T-helper 22 cell (primary cell): ENCODE measurements at places on chromosomes 6 and 20.

GRCh38 chr6:131331151-131331550 is 195.9 kb downstream of the AKAP7 start:
- DNase-seq: no peak

DNA sequence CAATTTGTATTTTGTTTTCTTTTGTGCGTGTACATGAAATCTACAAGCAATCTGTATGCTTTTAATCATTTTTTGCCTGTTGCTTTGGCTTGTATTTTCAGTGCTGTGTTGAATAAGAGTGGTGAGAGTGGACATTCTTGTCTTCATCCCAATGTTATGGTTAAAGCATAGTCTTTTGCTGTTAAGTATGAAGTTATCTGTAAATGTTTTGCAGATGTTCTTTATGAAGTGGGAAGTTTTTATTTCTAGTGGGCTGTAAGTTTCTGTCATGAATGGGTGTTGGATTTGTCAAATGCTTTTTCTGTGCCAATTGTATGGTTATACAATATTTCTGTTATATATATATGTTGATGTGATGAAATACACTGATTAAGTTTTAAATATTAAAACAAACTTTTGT is 24.2 kb downstream of the ZKSCAN3 start:
- DNase-seq: no peak

DNA sequence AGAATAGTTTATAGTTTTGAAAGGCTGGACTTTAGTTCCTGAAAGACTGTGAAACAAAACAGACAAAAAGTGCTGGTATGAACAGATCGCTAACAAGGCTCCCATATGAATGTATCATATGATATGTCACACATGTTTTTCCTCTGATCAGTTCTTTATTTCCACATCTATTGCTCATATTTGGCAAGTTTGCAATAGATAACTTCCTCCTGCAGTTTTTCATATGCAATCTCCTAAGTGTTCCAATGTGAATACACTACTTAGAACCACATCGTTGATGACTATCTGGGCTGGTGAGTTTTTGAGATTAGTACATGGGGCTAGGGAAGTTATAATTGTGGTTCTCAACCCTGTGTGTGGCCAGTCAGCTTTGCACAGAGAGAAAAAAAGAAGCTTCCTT is 23.1 kb downstream of the CRYBG1 start:
- DNase-seq: no peak

DNA sequence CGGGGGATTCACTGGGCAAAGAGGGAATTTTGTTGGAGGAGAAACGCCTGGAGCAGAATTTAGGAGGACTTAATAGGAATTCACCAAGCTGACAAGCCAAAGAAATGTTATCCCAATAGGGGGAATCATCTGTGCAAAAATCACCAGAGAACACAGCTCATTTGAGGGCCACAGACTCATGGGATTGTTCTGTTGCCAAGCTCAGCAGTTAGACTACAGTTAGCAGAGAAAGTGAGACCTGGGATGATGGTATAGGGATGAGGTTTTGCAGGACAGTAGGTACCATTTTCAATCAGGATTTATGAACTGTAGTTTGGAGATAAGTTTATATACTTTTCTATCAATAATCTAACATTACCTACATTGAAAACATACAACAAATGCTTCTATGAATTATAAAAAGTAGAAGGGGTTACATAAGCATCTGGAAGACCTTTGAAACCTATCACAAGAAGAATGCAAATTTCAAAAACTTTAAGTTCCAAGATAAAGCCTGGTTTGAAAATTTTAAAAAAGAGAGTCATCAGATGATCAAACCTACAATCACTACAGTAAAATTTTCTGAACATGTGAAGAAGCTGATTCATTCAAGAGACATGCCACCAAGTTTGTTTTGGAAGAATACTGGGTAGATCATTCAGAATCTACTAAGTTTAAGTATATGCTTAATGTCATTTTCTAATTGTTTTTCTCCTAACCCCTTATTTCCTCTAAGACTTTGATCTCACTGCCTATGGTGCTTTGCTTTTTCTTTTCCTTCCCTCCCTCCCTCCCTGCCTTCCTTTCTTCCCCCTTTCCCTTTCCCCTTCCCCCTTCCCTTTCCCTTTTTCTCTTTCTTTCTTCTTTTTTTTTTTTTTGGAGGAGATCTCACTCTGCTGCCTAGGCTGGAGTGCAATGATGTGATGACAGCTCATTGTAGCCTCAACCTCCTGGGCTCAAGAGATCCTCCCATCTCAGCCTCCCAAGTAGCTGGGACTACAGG is 81.5 kb downstream of the KIF13A start:
- DNase-seq: no peak

DNA sequence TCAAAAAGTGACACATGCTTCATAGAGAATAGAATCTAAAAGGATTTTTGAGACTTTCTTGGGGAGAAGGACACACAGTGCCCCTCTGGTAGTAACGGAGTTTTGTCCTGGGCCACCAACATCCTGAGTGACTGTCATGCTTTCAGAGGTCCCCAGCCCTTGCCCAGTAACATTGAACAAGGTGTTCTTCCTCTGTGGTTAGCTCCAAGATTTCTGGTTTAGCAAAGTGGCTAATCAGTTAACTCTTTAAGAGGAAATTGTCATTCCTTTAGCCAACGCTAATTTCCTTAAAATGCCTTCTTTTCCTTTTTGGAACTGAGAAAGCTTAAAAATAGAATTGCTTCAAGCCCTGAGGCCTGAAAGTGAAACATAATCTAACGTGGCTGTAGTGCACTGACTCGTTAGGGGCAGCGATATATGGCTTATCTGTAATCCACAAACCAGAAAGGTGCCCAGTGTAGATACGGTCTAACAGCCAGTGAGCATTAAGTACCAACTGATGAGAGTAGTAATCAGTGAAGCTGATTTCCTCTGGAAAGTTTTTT is 7.8 kb downstream of the E2F3 start:
- DNase-seq: no peak

- DNase-seq: no peak
Measured at GRCh38 chr20:15900443-15900842, 672.8 kb downstream of the KIF16B start.

DNA sequence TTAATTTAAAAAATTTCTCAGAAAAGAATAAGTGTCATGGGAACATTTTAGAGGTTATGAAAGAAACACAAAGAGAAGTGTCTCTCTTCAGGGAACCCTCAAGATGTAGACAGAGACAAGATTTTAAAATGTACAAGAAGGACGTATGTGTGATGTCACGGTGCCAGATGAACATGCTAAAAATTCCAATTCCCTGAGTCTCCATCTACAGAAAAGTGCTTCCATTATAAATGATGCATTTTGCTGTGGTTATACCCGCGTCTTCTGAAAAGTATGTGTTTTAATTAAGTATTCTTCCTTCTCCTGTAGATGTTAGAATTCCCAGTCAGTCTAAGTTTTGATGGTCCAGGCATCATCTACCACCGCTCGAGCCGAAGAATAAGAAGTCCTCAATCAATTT is 489.1 kb downstream of the PREX1 start:
- no peak for DNase-seq

GRCh38 chr6:108589244-108589791 is 28.6 kb downstream of the FOXO3 start:
- DNase-seq: no peak

DNA sequence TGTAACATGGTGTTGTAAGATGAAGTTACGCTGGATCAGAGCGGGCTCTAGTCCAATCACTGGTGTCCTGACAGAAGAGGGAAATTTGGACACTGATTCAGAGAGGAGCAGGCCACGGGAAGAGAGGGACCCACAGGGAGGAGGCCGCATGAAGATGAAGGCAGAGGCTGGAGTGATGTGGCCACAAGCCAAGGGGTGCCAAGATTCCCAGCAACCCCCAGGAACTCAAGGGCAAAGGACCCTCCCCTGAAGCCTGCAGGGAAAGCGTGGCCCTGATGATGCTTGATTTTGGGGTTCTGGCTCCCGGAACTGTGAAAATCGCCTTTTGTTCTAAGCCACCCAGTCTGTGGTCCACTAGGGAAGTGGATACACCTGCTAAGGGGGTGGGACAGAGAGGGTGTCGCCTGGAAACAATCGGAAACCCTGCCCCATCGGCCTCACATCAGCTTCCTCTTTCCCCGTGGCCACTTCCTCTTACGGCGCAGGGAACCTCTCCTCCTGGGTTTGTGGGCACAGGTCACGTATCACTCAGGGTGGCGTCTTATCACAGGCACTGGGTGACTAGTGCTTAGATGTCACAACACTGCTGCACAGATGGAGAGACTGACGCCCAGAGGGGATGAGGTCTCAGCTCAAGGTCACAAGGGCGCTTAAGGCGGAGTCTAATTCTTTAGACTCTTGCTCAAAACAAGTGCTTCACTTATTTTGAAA is 58.0 kb downstream of the SULF2 start:
- peak; percentile 66 for DNase-seq

DNA sequence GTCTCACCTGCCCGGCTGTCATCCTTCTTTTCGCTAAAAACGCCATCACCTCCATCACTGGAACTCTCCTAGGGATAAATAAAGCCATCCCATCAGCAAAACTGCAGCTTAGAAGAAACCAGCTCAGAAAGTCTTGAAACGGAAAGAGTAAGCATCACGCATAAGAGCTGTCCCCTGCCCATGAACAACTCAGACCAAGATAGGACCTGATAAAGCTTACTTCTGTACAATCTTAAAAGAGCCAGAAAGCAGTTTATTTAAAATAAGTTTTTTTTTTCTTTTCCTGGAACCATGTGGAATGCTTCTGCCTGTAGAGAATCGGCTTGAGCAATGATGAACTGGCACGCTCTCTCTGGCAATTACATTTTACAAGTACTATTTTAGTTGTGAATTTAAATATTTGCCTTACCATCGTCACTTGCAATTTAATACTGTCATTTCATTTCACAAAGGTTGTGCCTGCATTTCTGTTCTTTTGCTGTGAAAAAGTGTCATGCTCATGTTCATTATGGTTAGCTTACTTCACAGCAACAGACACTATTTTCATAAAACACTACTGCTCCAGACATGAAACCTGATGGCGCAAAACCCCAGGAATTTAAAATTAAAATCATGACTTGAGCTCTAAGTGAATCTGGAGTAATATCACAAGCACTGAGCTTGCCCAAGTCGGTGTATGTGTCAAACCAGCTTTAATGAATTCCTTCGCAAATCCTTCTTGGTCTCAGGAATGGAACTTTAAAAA is 59.6 kb upstream of the EMILIN3 start:
- DNase-seq: no peak

DNA sequence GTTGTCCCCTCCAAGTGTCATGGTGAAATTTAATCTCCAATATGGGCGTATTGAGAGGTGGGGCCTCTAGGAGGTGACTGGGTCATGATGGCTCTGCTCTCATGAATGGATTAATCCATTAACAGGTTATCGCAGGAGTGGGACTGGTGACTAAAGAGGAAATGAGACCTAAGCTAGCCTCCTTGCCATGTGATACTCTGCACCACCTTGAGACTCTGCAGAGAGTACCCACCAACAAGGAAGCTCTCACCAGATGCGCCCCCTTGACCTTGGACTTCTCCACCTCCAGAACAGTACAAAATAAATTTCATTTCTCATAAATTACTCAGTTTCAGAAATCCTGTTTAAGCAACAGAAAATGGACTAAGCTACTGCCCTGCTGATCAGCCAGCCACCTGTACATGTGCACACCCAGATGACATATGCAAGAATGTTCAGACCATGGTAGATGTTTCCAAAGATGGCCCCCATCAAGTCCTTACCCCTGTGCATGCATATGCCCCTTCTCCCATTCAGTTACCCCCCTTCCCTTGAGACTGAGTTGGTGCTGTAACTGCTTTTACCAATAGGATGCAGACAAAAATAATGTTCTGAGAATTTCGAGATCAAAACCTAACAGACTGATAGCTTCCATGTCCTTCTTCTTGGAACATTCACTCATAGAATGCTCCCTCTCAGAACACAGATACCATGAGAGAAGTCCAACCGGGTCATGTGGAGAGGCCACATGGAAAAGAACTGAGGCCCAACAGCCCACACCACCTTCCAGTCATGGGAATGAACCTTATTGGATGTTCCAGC is 28.4 kb downstream of the MAP3K5 start:
- DNase-seq: no peak

- no peak for DNase-seq
Measured at GRCh38 chr6:105428342-105428957, 25.6 kb upstream of the PREP start.

DNA sequence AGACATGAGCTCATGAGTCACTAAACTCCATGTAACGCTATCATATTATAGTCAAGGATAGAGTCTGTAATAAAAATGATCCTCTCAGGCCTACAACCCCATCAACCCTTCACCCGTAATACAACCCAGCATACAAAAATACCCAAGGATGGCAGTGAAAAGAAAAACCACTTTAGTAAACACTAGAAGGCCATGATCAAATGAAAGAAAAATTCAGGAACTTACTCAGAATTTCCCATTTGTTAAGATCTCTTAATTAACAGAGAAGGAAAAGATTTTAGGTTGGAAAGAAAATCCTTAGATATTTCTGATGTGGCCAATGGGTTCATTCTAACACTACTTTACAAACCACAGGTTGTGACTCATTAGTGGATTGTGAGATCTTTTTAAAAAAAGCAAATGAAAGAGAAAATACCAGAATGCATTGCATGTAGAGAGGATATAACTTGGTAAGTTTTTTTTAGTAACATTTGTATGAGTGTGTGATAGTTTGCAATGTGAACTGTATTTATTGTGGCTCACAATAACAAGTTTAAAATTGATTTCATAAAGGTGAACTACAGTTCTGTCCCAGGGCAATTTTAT is 8.0 kb upstream of the UBE2J1 start:
- DNase-seq: no peak

DNA sequence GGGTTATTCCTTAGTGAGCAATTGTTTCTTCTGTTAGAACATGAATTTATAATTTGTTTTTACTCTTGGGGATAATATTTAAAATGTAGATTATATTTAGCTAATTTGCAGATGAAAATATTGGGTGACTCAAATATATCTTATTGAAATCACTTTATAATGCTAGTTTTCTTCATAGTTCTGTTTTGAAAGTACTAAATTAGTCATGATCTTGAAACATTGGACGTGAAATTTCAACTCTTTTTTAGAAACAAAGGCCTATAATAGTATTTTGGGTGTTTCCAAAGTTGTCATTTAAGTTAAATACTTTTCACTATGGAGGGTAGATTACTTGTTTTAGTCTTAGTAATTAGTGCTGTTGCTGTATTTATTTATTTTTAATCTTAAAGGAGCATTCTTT is 250.9 kb downstream of the UTRN start:
- no peak for DNase-seq

GRCh38 chr6:33299237-33299944 is 649 bp upstream of the RGL2 start:
- peak; percentile 90 for DNase-seq

GRCh38 chr6:25342802-25343201 is 63.6 kb downstream of the CARMIL1 start:
- no peak for DNase-seq

- no peak for DNase-seq
Measured at GRCh38 chr6:125834348-125834747, 43.6 kb downstream of the NCOA7 start.

DNA sequence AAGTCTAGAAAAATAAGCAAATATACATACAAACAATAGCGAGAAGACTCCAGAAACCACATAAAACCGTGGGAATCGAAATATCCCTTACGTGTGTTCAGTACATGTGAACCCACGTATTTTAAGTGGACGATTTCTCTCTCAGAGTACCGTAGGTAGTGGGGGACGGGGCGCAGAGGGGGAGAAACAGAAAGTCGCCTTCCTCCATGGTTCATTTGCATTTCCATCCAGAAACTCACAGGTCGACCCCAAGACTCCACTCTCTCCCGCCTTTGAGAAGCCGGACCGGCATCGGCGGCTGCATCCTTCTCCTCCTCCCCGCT is 538 bp upstream of the ENPP1 start:
- no peak for DNase-seq

- DNase-seq: no peak
Measured at GRCh38 chr6:140627002-140627401, 1252.6 kb upstream of the CITED2 start.

GRCh38 chr20:8940326-8940725 is 128.6 kb upstream of the PLCB4 start:
- no peak for DNase-seq
